ENCODE measurements at places on chromosomes 1 and 21.

DNA sequence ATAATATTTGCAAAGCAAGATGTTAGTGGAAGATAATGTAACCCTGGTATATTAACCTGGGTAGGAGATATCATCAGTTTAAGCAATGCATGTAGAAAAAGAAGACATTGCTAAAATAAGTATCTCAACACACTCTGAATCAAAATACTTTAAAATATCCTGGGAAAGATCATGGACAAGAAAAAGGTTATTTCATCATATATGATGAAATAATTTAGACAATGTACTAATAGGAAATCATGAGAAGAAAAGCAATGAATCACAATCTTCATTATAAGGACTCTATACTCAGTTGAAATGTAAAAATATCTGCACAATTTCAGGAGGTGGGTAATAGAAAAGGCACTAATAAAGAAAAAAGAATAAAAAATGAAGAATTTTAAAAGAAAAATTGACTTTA lies 158.8 kb downstream of the KCNT2 start:
- no peak for DNase-seq

GRCh38 chr1:12316331-12316730 lies 86.5 kb downstream of the VPS13D start:
- DNase-seq = no peak

DNA sequence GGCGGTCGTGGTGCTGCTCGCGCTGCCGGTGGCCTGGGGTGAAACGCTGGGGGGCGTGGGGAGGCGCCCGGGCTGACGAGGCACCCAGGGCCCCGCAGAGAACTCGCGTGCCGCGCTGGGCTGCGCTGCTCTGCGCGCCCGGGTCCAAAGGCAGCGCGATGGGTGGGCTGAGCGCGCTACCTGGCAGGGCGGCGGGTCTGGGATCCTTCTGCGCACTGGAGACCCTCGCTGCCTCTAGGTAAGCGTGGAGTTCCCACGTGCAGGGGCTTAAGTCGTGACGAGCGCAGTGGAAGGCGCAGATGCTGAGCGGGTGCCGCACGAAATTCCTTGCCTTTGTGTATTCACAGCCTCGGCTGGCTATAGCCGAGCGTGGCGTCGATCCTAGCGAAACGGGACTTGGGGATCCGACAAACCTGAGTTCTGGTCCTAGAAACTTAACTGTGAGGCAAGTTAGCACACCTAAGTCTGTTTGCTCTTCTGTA lies 24.6 kb downstream of the CR1L start:
- DNase-seq = no peak

GRCh38 chr1:233439721-233440120 lies 112.2 kb downstream of the MAP3K21 start:
- no peak for DNase-seq

DNA sequence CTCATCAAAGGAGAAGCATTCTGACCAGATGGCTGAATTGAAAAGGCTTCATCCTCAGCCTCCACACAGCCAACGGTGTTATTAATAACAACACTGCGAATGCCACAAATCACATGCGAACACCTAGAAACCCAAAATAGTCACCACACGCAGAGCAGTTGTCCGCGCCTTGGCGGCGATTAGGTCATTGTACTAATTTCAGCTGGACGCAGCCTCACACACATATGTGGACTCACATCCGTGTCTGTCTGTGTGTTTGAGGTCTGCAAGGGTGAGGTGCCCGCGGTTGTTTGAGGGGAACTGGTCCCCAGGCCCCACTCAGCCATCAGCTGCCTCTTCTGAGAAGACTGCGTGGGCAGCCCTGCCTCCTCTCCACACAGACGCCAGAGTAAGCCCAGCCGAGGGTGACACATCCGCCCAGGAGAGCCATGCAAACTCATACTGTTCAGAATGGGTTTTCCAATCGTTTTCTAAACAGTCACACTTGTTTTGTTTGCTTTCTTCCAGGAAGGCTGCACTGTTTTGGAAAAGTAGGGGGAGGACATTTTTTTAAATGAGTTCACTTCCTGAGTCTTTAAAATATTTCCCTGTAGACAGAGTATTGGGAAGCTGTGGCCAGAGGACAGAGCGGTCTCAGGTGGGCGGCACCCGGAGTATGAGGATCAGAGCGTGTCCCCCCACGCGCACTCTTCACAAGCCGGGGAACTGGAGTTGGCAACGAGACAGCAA lies 53.4 kb downstream of the TOMM20 start:
- DNase-seq = no peak

DNA sequence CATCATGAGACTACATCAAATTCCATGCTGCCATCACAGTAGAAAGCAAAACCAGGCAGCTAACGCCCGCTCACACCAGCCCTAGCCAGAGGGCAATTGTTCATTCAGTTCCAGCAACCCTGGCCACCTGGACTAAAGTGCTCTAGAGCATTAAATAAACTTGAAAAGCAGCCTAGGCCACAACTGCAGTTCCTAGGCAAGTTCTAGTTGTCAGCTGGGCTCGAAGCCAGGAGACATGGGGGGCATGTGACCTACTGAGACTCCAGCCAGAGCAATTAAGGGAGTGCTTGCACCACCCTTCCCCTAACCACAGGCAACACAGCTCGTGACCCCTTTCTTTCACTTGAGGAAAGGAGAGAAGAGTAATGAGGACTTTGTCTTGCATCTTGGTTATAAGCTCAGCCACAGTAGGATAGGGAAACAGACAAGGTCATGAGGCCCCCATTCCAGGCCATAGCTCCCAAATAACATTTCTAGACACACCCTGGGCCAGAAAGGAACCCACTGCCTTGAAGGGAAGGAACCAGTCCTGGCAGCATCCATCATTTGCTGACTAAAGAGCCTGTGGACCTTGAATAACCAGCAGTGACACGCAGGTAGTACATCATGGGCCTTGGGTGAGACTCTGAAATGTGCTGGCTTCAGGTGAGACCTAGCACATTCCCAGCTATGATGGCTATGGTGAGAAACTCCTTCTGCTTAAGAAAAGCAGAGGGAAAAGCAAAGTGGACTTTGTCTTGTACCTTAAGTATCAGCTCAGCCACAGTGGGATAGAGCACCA lies 77.0 kb downstream of the ZZZ3 start:
- no peak for DNase-seq

DNA sequence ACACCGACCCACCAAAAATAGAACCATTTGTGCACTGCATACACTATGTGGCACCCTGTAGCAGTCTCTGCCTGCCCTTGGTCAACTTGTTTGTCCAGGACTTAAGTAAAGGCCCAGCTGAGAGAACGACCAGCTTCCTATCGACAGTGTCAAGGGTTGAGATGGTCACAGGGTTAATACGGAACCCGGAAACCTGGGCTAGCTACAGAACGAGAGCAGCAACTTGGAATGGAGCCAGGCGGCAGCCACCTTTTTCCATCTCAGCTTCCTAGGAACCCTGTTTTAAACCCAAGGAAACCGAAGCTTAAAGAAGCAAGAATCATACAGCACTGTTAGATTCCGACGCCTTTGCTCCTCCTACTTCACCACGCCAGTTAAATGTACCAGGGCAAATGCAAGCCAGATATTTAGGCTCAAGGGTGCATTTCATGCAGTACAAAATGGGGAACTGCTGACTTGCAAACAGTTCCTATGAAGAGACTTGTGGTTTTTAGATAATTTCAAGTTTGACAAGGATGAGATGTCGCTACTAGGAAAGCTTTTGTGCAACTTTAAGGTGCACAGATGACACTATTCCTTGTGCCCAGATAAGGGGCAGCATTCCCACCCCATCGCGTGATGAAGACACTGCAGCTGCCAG lies 35.5 kb downstream of the SLC66A1 start:
- no peak for DNase-seq

- DNase-seq = no peak
Measured at GRCh38 chr1:178954325-178954690, 71.4 kb upstream of the FAM20B start.

Data from NCI-H524 (cell line).